ENCODE measurements at places on chromosomes 4 and X. TPM values are rescaled to one million over a fixed set of nuclear protein-coding genes. Genes with fewer than 3 reads are reported as not detected.

DNA sequence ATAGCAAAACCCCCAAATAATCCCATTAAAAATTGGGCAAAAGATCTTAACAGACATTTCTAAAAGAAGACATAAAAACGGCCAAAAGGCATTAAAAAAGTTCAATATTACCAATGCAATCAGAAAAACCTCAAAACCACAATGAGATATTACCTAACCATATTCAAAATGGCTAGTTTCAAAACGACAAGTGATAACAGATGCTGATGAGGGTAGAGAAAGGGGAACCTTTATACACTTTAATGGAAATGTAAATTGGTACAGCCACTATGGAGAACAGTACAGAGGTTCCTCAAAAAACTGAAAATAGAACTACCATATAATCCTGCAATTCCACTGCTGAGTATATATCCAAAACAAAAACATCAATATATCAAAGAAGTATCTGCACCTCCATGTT lies 6.2 kb downstream of the AADAT start:
- H3K4me1 ChIP-seq = peaks cover under 1% of the 10 kb centered on the region
- H3K36me3 ChIP-seq = peaks cover 6% of the 10 kb centered on the region
- DNase-seq = no peak
- no peak overlapping the region for H3K27ac ChIP-seq
- no peak overlapping the region for H3K4me3 ChIP-seq
- no peaks in the 10 kb centered on the region for H3K27me3 ChIP-seq

DNA sequence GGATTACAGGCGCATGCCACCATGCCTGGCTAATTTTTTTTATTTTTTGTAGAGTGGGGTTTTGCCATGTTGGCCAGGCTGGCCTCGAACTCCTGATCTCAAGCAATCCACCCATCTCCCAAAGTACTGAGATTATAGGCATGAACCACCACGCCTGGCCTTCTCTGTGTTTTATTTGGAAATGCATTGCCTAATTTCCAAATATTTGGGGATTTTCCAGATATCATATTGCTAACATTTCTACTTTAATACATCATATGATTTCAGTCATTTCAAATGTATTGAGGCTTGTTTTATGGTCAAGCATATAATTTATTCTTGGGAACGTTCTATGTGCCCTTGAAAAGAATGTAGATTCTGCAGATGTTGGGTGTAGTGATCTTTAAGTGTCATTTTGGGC lies 38.8 kb downstream of the FGF2 start:
- no peaks in the 10 kb centered on the region for H3K27me3 ChIP-seq
- H3K4me1 ChIP-seq = no peaks in the 10 kb centered on the region
- no peak for DNase-seq
- no peak overlapping the region for H3K27ac ChIP-seq
- no peak overlapping the region for H3K4me3 ChIP-seq

TEX13D gene
- total RNA-seq = not detected

MAGEE1 gene
- total RNA-seq = 2.7 TPM

DNA sequence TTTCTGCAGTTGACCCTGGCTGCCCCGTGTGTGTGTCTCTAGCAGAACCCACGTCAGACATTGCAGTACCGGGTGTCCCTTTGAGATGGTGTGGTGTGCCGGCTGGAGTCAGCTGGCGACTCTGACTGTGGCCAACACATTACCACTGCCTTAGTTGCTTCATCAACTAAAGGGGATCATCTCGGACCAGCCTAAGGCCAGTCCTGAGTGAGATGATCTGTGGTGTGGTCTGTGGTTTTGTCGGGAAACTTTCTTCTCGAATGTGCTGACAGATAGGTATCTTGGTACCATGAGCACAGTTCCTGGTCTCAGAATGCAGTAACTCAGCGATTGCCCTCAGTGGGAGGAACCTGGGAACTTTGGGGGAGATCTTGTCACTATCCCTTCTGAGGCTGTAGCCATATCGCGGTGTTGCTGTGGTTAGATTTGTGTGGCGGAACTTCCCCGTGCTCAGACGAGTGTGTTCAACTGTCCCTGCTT lies 15.8 kb downstream of the TBC1D14 start:
- peak overlapping the region; percentile 54 for H3K27ac ChIP-seq
- DNase-seq = peak; percentile 63
- no peak overlapping the region for H3K4me3 ChIP-seq
- H3K4me1 ChIP-seq = peaks cover 58% of the 10 kb centered on the region

POU3F4 gene
- not detected for total RNA-seq

DNA sequence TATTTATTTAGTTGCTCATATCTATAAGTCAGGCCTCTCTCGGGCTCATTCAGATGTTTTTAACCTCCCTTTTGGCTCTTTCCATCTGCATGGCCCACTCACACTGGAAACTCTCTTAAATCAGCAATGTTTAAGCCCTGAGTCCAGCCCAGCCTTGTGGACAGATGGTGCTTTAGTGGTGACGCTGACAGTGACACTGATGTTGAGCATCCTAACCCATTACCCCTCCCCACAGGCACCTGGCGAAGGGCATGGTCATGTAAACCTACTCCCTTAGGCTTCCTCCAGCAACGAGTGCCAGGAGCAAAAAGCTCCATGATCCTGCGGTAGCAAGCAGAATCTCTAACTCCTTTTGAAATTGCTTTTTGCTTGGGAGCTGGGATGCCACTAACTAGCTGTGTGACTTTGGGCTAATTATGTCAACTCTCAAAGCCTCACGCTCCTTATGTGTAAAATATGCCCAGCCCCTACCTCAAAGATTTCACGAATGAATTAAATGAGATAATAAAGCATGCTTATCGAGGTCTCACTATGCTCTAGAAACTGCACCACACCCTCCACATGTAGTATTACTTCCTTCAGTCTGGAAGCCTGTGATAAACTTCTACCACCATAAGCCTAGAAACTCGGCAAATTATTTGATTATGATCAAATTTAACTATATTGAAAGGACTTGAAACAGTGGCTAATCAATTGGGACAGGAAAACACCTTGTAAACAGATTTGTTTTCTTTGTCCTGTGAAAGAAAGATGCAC lies 569.4 kb downstream of the BCOR start:
- no peaks in the 10 kb centered on the region for H3K36me3 ChIP-seq
- no peaks in the 10 kb centered on the region for H3K27me3 ChIP-seq
- DNase-seq = no peak
- no peaks in the 10 kb centered on the region for H3K4me1 ChIP-seq

DNA sequence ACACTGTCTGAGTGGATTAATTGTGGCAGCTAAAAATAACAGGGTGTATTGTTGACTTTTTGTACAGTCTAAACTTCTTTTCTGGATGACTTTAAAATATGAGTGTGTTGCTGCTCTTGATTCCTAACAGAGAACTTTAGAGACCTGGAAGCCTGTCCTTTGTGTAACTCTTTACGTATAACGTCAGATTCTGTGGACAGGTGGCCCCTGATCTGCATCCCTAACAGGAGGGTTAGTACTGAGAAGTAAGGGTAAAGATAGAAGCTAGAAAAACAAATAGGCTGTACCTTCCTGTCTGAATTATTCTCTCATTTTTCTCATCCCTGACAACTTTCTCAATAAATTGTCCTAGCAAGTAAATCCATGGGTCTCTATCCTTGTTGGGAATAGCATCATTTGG lies 105.7 kb upstream of the LIMCH1 start:
- no peaks in the 10 kb centered on the region for H3K27me3 ChIP-seq
- peak overlapping the region; percentile 62 for H3K27ac ChIP-seq
- no peaks in the 10 kb centered on the region for H3K36me3 ChIP-seq

All from lower lobe of right lung (tissue), 2 donors.